ENCODE measurements at places on chromosomes 13 and 19. TPM values are rescaled to one million over a fixed set of nuclear protein-coding genes. Genes with fewer than 3 reads are reported as not detected.

DNA sequence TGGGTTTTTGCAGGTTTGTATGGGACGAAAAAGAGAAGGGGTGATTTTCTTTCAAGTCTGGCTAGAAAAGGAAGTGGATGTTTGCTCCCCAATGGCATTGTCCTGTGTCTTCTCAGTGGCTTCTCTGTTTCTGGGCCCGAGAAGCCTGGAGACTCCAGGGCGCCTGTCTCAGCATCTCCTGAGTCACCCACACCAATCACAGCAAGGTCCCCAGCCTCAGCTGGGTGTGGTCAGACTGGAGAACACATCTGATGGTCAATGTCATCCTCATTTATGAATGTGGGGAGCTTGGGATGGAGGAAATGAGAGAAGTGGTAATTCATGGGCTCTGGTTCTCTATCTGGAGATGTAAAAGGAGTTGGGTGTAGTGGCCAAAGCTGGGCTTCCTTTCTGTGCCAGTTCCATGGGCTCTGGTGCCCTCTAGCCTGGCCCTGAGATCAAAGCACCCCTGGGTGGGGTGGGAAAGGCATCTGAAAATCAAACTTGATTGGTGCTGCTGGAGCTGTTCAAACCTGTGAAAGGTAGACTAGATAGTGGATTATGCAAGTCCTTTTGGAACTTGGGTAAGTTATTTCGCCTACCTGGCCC, 13.4 kb downstream of the RASL11A start:
- DNase-seq = no peak

The PLEKHG2 gene
- 118 TPM for polyA plus RNA-seq

GRCh38 chr13:113981194-113981605, 7.3 kb upstream of the C13orf46 start:
- DNase-seq = no peak

DNA sequence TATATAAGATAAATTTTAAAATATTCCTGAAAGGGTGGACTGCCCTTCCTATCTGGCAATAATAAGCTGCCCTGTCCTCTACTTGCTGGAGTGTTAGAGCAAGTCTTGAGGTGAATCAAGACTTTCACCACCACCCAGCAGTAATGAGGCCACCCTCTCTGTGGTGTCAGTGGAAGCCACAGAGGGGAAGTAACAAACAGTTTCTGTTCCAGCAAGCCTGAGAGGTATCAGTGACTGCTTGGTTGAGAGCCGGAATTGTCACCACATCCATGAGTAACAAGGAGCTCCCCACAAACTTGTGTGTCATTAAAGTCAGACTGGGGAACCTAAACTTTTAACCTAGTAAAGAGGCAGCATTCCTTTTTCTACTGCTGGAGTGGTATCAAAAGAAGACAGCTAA, 532.7 kb upstream of the SPRY2 start:
- DNase-seq = no peak

GRCh38 chr13:29918845-29919244, 68.4 kb upstream of the UBL3 start:
- no peak for DNase-seq

The GYS1 gene
- 40.7 TPM for polyA plus RNA-seq

- no peak for DNase-seq
Measured at GRCh38 chr19:5786593-5787408, 2.3 kb upstream of the PRR22 start.

The LCP1 gene
- 8.7 TPM for polyA plus RNA-seq

DNA sequence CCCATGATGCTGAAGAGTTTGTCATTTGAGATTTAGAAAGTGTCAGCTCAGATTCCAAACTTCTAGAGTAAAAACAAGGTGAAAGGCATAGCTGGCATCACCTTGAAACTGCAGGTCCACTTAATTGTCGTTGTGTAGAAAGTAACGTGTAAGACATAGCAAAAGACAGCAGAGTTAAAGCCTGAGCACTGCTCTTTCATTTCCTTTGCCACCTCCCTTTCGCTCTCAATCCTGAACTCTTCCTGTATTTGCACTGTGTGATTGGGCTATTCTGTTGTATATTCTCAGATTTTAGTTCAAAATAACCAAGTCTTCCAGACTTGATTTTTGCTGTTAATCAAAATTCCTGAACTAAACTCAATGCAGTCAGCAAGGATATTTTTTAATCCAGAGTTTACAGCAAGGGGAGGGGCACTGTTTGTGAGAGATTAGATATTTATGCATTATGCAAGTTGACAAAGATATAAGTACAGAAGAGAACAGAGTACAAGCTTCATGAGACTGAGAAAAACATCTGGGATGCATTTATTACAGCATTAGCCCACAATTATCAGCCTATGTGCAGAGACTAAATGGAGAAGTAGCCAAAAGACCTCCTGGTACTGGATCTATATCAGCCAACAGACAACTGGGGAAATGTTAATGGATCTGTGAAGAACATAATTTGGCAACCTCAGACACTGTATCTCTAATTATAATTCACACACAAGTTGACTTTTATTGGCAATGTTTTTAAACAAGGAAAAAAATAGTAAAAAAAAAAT, 328.6 kb downstream of the SUCLA2 start:
- DNase-seq = no peak

DNA sequence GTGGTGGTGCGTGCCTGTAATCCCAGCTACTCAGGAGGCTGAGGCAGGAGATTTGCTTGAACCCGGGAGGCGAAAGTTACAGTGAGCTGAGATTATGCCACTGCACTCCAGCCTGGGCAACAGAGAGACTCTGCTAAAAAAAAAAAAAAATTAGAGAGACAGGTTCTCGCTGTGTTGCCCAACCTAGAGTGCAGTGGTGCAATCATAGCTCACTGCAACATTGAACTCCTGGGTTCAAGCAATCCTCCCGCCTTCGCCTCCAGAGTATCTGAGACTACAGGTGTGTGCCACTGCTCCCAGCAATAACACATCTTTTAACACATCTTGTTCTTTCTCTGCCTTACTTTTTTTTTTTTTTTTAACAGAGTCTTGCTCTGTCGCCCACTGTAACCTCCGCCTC, 32.7 kb downstream of the CLEC17A start:
- DNase-seq = no peak

All from renal cortex interstitium (tissue), 15 donors.